Stimulated activated naive CD4-positive, alpha-beta T cell treated with Interleukin-2 at 50 U/mL for 16 hours (primary cell): ENCODE measurements at places on chromosomes 2 and 18.

GRCh38 chr18:46894124-46894523 is 23.2 kb downstream of the PIAS2 start:
- no peak for DNase-seq

- DNase-seq: no peak
Measured at GRCh38 chr2:38590053-38590452, 12.7 kb downstream of the HNRNPLL start.

DNA sequence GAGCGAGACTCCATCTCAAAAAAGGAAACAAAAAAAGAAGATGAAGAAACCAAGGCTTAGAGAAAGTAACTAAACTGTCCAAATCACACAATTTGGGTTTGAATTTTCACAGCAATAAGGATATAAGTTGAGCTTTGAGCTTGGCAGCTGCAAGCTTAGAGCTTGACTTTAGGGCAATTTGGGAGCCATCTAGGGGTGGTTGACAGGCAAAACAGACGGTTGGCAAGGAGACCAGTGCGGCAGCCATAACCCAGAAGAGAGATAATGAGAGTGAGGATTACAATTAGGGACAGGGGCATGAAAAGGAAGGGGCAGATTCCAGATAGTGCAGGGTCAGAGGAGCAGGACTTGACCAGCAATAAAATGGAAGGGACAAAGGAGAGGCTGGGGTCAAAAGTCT is 382.2 kb upstream of the HNRNPA3 start:
- DNase-seq: no peak

GRCh38 chr2:119929537-119929936 is 83.3 kb upstream of the EPB41L5 start:
- no peak for DNase-seq

GRCh38 chr18:61876899-61877298 is 15.9 kb downstream of the RNF152 start:
- DNase-seq: no peak

- DNase-seq: no peak
Measured at GRCh38 chr18:78984941-78985784, 5.5 kb downstream of the SALL3 start.

DNA sequence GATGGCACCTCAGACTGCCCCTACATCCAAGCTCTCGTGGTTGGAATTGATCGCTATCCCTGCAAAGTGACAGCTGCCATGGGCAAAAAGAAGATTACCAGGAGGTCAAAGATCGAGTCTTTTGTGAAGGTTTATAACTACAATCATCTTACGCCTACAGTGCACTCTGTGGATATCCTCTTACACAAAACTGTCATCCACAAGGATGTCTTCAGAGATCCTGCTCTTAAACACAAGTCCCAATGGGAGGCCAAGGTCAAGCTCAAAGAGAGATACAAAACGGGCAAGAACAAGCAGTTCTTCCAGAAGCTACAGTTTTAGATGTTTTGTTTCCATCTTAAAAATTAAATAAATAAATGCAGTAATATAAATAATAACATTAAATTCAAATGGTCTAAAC is 45.4 kb downstream of the INO80D start:
- no peak for DNase-seq

DNA sequence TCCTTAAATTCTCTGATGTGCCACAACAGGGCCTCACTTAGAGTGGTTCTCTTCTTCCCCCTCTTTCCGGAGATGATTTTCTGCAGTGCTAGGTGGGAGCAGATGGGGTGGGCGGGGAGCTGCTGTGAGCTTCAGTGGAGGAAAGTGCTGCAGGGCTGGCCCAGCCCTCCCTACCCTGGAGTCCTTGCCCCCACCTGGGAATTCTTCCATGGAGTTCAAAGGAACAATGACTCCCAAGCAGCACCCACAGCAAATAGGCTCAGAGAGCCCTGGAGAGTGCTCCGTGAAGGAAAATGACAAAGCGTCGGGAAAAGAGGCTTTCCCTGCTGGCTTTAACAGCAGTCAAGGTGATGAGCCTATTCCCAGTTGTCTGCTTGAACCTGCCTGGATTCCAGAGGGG is 28.8 kb downstream of the LOXHD1 start:
- DNase-seq: no peak

- no peak for DNase-seq
Measured at GRCh38 chr2:9462313-9462712, 12.0 kb upstream of the IAH1 start.

DNA sequence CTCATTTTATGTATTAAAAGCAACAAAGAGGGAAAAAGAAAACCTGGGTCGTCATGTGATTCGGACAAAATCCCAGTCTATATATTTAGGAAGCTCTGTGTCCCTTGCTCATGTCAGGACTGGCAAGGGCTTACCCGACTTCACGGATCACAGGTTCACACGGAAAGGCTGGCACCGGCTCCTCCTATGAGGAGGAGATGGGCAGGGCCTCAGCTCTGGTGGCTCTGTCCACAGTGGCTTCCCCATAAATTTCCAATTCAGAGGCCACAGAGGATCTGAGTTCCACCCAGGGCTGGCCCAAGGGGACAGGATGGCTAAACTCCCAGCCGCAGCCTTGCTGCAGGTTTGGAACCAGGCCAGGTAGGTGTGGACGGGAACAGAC is 186.8 kb downstream of the BCL2 start:
- DNase-seq: no peak

DNA sequence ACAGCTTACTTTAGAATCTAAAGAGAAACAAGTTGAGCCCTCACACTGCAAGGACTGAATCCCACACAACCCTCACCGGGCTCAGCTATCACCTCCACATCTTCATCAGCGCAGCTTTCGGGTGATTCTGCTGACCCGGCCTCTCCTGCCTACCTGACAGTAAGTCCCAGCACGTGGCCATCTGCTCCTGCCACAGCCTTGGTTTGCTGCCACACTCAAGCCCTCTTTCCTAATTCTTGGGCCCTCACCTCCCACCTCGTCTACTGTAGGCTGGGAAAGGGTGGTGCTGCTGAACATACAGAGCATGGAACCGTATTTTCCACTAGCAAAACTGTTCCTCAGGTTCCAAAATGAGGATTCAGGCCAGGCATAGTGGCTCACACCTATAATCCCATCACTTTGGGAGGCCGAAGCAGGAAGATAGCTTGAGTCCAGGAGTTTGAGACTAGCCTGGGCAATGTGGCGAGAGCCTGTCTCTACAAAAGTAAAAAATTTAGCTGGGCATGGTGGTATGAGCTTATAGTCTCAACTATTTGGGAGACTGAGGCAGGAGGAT is 55.3 kb upstream of the HAAO start:
- no peak for DNase-seq

DNA sequence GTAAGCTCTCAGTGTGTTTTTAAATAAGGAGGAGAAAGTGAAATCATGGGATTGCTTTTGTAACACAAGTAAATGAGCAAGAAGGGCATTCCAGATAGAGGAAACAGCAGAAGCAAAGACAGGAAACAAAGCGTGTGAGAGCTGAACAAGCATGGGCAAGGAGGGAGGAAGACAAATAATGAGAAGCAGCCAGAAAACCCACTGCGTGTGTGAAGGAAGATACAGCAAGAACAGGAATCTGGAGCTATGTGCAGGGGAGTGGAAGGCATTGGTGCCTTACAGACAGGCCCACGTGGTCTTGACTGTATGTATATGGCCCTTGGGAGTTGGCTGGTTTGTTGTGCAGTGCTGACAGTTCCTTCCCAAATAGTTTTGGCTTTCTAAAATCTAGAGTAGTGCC is 88.6 kb downstream of the AAK1 start:
- no peak for DNase-seq

GRCh38 chr2:201904538-201905420 is 98.4 kb downstream of the CDK15 start:
- no peak for DNase-seq

GRCh38 chr2:192265751-192266150 is 71.0 kb upstream of the TMEFF2 start:
- DNase-seq: no peak

GRCh38 chr2:41182961-41183360 is 731.1 kb upstream of the SLC8A1 start:
- DNase-seq: no peak

DNA sequence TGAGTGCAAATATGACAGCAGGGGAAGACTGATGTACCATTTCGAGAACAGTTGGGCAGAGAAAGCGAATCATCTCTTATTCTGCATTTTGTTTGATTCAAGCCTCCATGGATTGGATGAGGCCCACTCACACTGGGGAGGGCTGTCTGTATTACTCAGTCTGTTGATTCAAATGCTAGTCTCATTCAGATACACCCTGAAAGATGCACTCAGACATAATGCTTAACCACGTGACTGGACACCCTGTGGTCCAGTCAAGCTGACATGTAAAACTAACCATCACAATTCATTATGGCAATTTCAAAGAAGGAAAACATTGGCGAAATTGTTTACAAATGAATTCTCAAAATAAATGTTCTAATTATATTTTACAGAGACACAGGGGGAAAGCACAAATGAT is 1210.2 kb downstream of the DPP10 start:
- DNase-seq: no peak

- DNase-seq: no peak
Measured at GRCh38 chr2:42125841-42126594, 43.1 kb upstream of the EML4 start.
